ENCODE measurements at places on chromosomes 5 and 9.

DNA sequence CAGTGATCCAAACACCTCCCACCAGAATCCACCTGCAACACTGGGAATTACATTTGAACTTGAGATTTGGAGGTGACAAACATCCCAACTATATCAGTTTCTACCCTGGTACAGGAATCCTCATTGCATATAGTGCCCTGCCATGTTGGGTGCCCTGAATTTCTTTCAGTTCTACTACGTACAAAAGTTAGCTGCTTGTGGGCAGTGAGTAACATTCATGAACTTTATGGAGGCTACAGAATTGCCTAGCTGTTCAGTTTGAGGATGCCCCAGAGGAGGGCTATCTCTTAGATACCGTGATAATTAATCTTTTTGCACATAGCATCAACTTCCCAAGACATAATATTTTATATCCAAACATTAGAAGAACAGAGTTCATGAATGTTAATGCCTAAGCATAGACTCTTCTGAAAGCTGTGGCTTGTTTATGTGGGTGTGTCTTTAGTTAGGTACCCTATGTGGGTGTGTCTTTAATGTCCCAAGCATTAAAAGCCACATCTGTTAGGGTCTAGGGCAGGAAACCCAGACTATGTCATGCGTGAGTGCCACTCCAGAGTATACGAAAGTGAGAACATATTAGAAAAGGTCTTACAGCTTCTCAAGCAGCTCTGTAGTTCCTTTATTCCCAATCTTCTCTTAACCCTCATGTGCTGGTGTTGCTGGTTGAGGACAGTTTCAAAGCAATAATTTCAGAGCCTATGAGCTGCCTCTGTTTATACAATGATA is 47.0 kb upstream of the CHD1 start:
- DNase-seq, result no peak

- no peak for DNase-seq
Observed at GRCh38 chr5:156640691-156641241, 209.3 kb upstream of the PPP1R2B start.

- no peak for DNase-seq
Observed at GRCh38 chr5:54440456-54440893, 15.0 kb upstream of the HSPB3 start.

DNA sequence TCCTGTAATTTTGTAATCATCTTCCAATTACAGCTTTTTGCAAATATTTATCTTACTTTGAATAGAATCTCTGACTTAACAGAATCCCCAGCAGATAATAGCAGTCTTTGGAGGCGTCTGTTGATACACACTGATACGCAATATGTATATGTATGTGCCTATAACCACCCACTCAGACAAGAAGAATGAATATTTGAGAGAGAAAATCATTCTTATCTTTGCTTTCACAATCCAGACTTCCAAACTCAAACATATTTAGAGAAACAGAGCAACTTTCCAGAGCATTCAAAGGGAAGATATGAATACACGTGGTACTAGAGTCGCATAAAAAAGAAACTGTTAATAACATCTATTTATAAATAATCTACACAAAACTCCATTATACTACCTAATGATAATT is 6.1 kb downstream of the RORB start:
- DNase-seq, result no peak

DNA sequence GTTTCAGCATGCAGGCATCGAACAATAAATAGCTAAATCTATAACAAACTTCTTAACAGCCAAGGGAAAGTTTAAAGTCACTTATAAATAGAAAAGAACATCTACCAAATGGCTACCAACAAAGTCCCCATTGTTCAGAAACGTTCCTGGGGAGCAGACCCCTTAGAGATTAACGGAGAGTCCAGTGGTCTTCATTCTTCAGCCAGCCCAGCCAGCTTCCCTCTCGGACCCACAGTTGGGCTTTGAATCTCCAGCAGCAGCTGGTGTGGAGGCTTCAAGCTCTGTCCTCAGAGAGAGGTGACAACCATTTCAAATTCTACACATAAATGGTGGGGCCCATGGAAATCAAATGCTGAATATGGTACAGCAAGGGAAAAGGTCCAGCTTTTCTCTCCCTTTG is 11.2 kb downstream of the ENC1 start:
- DNase-seq, result no peak

DNA sequence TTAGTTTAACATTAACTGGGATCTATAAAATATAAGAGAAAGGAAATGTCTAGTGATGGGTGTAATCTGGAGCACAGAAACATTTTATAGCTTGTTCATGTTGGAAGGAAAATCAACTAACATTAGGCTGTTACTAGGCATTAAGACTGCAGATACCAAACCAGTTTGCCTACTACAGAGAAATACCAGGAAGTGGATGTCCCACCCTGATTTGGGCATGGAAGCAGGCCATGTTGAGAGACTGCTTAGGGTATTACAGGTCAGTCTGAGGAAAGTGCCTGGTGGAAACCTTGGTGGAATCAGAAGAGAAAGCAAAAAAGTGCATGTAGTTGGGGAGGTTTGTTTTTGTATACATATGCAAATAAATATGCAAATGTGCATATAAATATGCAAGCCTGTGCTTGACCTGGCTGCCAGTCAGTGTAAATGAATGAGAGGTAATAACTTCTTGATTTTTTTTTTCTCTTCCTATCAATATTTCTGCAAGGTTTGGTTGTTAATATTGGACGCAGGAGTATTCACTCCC is 9.6 kb upstream of the CCDC112 start:
- no peak for DNase-seq

DNA sequence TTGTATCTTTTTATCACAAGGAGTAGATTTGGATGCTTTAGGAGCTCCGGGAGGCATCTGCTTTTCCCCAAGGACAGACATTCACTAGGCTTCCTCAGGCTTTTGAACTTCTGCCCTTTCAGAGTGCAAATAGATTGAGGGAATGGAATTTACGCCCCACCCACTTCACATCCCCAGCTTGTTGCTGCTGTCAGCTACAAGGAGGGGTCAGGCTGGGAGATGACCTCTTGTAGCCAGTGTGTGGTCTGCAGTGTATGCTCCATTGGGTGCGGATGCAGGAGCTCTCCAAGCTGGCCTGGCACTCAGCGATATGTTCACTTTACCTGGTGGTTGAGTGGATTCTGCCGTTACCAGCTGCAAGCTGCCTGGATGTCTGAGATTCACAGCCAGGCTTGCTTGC is 6.4 kb downstream of the TNFSF15 start:
- no peak for DNase-seq

DNA sequence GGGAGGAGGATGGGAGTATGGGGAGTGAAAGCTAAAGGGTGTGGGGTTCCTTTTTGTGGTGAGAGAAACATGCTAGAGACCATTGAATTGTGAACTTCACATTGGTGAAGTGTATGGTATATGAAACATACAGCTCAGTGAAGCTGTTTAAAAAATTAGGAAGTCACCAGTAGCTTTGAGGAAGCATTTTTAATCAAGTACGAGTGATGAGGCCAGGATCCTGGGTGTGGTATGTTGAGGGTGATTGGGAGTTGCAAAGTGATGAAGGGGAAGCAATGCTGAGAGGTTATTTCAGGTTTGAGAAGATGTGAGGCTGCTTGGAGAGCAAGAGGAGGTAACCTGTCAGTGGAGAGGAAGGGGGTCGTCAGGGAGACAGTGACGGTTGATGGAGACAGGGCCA is 22.7 kb upstream of the CLK4 start:
- no peak for DNase-seq

- peak; percentile 4 for DNase-seq
Observed at GRCh38 chr9:104961238-104961637, 33.3 kb upstream of the ABCA1 start.

DNA sequence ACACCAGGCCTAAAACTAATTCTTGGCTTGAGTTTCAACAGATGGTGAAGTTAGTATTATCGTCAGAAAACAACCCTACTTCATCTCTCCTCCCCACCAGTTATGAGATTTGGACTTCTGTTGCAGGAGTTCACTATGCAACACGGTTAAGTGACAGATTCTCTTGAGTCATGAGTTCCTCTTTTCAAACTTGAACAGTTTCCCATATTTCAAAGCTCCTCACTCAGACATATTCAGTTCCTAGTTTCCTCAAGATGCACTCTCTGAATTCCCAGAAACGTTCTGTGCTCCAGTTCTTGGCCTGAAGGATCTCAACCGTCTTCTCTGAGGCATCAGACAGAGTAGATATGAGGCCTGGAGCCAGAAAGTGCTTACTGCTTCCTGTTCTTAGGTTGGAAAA is 7.3 kb upstream of the PTGER4 start:
- no peak for DNase-seq

- DNase-seq, result no peak
Observed at GRCh38 chr5:5040712-5041111, 99.4 kb upstream of the ADAMTS16 start.

Measured in GM19239 (cell line).